Erythroblast (primary cell): ENCODE measurements at places on chromosomes 7 and 10.

GRCh38 chr10:117486606-117487005 lies 55.9 kb upstream of the EMX2 start:
- no peak for DNase-seq

DNA sequence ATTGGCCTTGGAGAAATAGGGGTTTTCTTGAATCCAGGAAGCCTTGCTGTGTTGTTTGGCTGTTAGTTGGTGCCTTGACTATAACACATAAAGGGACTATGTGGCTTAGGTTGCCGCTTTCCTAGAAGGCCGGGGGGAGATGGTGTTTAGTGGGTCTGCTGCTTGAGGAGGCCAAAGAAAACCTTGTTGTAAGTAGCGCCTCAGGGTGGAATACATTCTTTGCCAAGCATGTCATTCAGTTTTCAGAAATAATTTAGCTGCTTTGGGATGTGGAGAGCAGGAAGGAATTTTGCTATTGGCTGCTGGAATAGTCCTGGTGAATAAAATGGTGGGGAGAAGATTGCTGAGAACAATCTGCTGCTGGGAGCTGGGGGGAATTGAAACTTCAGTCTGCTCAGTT lies 132.9 kb upstream of the WNT16 start:
- DNase-seq = no peak

DNA sequence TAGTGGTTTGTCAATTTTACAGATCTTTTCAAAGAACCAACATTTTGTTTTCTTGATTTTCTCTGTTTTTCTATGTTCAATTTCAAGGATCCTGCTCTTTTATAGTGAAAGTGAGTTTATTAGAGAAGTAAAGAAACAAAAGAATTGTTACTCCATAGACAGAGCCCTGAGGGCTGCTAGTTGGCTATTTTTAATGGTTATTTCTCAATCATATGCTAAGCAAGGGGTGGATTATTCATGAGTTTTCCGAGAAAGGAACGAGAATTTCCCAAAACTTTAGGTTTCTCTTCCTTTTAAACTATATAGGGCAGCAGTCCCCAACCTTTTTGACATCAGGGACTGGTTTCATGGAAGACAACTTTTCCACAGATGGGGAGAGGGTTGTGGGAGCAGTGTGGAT lies 165.0 kb downstream of the CCSER2 start:
- DNase-seq = no peak

DNA sequence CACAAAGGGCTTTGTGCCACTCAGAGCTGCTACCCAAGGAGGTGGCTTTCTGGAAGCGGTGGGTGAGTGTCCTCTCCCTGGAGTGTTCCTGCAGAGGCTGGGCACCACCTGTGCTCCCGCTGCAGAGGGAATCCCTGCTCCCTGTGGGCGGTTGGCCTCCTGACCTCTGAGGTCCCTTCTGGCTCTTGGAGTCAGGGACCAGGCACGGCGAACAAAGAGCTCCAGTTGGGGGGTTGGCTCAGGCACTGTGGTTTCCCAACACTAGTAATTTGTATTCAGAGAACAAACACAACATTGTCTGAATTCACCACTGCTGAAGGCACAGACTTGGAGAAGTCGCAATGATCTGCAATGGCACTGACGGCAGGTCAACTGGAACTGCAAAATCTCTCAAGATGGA lies 328.9 kb downstream of the PRPF18 start:
- no peak for DNase-seq

DNA sequence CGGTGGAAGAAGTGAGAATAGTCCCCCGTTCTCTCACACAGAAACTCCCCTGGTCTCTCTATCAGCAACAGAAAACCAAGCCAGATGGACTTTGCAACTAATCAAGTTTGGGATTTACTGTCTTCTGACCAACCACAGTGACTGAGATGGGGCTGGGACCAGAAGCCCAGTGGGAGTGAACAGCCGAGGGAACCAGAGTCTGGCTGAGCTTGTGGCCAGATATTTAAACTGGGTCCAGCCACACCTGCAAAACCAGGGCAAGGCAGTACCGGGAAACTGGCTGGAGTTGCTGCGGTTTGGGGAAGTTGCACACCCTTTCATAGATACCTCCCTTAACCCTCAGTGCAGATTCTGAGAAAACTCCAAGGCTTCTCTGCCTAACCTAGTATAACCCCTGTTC lies 6.0 kb downstream of the GSTK1 start:
- no peak for DNase-seq

DNA sequence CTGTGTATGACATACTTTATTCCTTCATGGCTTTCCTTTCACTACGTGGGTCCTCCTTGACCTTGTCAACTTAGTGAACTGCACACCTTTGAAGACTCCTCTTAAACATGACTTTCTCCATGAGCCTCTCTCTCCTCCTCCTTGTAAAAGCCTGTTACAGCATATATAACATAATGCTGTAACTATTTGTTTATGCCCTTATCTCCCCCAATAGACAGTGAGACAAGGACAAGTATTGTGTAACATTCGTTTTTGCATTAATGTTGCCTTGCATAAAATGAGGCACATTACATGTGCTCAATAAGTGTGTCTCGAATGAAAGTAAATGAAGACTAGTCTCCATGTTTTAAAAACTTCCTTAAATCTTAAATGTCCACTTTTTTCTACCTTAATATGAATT lies 4.3 kb upstream of the LAMB1 start:
- DNase-seq = no peak

GRCh38 chr7:99111591-99111990 lies 32.3 kb downstream of the SMURF1 start:
- DNase-seq = no peak

GRCh38 chr10:124308811-124309210 lies 109.9 kb downstream of the OAT start:
- no peak for DNase-seq

GRCh38 chr7:150753826-150754603 lies 16.8 kb downstream of the GIMAP5 start:
- no peak for DNase-seq

- DNase-seq = no peak
Measured at GRCh38 chr10:127774766-127775559, 38.0 kb downstream of the FOXI2 start.

DNA sequence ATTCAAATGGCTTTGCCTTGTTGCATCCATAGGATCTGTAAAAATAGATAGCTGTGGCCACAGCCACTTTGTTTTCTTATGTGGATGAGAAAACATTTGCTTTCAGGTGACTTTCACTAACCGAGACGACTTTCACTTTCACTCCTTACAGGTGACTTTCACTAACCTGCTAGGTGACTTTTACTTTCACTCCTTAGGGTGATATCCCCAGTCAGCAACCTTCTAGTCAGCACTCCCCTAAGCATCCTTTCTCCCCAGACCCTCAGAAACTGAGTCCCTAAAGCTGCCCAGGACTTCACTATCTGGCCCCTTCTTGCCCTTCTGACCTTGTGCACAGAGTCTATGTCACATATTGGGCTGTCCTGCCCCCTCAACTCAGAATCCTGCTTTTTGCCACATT lies 177.5 kb downstream of the RELN start:
- DNase-seq = no peak

DNA sequence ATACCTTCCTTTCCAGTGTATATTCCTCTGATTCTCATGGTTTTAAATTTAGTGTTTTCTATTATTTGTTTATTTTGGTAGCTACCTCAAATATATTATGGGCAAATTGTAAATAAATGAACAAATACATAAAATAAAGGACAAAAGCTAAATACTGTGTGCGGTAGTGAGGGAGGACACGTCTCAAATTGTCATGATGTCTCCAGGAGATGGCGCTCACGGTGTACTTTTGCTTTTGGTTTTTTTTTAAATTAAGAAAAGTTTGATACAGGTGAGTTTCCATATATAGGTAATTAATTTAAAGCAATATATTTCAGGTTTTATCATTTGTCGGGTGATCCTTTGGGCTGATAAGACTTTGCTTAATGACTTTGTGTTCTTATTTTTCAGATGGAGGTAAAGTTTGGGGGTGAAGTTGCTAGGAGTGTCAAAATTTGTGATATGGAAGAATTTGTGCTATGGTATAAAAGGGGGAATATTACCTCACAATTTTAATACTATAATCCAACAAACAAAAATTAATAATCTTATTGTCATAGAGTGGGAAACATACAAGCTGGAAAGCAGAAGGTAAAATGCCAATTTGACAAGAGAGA lies 68.4 kb upstream of the TMEM229A start:
- peak; percentile 38 for DNase-seq

- DNase-seq = peak; percentile 86
Measured at GRCh38 chr7:141012044-141012685, 2.6 kb downstream of the MRPS33 start.

DNA sequence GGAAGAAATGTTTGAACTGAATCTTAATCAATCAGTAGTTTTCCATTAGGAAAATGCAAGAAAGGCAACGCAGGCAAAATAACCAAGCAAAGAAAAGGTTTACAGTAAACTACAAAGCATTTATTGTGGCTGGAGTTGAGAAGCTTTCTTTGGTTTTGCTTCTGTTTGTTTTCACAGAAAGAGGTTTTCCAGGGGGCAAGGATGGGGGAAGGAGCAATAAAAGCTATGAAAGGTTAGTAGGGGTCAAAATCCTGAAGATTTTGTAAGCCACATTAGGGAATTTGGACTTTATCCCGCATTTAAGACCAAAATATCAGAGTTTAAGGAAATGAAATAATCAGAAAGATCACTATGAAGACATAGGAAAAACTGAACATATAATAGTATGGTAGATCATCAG lies 51.1 kb downstream of the NT5C2 start:
- DNase-seq = no peak

- no peak for DNase-seq
Measured at GRCh38 chr7:5612695-5613094, 168.8 kb downstream of the RNF216 start.

DNA sequence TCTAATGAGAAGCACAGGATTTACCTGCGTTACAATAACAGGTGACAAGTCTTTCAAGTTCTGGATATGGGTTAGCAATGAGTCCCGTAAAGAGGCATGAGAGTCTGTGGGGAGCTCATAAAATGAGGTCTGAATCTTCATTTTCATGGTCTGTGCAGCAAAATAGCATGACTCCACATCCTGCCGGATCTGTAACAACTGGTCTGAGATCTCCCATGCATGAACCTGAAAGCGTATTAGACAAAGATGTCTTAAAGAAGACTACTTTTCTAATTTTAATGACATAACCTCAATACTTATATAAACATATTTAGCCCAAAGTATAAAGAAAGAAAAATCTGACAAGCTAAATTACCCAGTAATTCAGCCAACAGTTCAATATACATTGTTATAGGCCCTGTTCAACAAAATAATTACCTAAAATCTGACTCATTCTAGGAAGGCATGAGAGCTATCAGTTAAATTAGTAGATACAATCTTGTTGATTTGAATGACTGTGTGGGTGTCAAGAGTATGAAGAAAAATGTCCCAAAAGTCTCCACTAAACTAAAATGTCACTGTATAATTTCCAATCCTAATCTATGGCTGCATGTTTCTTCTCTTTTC lies 36.9 kb downstream of the TNPO3 start:
- no peak for DNase-seq

- DNase-seq = no peak
Measured at GRCh38 chr10:48982584-48982983, 42.9 kb upstream of the LRRC18 start.

DNA sequence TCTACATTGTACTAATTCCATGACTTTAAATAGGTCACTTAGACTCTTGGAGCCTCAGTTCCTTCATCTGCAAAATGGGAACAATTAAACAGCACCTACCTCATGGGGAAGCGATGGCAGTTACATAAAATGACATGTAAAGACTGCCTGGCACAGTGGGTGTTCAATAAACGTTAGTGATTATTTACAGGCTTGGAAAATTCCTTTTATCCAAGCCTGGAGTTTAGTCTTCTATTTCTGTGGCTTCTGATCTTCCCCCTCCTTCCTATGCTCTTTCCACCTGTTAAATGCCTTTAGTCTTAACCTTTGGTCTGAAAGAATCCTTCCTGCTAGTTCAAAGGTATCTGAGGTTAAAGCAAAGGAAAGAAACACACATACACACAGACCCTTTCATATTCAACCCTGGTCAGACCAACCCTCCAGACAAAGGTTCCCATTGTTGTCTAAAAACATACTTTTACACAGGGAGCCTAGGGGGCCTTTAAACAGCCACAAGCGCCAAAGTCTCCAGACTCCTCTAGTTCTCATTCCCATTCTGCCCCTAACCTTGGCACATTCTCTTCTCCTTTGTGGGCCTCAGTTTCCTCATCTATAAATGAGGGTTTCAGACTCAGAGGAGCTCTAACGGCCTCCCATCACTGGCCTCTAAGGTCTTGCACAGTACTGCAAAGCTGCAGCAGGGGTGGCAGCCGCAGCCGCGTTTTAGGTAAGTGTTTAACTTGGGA lies 21.4 kb downstream of the SORBS1 start:
- DNase-seq = no peak

DNA sequence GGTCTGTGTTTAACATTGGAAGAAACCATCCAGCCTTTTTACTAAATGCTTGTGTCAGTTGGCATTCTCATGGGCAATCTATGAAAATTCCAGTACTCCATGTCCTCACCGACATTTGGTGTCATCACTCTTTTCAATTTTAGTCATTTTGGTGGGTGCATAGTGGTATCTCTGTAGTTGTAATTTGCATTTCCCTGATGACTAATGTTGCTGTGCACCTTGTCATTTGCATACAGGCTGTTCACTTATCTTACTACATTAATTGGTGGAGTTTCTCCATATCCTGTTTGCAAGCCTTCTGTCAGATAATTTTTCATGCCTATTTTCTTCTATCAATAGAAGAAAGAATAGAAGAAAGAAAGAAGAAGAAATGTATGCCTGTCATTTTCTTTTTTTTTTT lies 73.7 kb downstream of the PLPP4 start:
- DNase-seq = no peak

- peak; percentile 75 for DNase-seq
Measured at GRCh38 chr7:88218836-88219605, 817 bp downstream of the SRI start.

GRCh38 chr10:17607603-17608332 lies 9.4 kb downstream of the HACD1 start:
- peak; percentile 74 for DNase-seq
